ENCODE measurements at places on chromosomes 12 and 14.

GRCh38 chr12:47038270-47038748 is 41.1 kb upstream of the PCED1B start:
- DNase-seq, result no peak

GRCh38 chr14:31712244-31713127 is 151.3 kb downstream of the NUBPL start:
- DNase-seq, result no peak

- no peak for DNase-seq
These were observed 204.3 kb downstream of the TTC7B start for GRCh38 chr14:90611936-90612335.

DNA sequence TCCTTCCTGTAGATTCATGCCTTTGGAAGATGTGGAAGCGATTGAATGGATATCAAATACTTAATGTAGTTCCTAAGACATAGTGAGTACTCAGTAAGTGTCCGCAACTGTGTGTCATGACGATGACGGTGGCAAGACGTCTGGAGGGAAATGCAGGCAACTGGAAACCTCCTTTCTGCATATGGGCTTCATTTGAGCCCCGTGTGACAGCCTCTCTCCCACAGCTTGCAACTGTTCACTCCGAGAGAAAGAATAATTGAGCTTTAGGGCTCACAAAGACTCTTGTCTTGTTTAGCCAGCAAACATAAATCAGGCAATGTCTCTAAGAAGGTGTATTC is 6.9 kb downstream of the CFAP251 start:
- no peak for DNase-seq

DNA sequence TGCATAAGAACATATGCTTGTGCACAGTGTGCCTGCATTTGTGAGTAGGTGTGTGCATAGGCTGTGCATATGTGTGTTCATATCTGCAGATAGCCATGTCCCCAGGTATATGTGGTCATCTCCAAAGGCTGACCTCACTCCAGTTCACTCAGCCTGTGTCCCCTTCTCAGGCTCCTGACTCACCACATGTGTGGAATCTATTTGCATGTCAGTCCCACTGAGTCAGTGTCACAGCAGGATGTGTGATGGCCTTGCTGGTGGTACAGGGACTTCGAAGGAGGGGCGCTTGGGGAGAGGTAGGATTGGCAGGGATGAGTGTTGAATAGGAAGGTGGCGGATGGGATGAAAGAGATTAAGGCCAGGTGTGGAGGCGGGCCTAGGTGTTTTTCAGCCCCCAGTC is 35.5 kb downstream of the KRT80 start:
- no peak for DNase-seq

DNA sequence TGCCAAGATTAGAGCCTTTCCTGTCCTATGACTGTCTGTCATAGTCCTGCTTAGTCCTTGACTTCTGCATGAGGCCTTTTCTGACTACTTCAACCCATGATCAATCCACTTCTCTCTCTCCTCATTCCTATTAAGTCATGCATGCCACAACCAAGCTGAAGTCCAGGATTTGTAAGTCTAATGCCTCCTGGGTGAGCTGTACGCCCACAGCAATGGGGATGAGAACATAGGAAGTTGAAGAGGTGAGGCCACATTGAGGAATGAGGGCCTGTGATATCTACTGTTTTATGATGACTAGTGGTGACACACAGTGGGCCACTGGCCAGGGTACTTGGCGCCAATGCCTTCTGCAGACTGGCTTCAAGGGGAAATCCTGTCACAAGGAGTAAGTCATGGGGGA is 994.1 kb upstream of the TMEM132C start:
- no peak for DNase-seq

DNA sequence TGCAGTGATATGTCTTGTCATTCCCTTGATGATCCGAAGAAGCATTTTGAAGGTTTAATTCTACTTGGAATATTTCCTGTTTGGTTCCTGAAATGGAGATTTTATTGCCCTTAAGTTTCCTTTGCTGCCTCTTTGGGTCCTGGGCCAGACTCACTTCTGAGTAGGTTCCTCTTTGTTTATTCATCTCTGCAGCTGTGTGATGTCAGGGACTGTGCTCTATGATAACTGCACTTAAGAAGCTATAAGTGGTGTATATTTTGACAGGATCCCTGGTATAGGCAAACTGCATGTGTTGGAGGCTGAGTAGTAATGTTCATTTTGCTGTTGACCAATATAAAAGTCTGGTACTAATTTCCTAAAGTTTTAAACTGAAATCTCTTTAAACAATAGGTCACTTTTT is at the start of gene KLRC4:
KLRC4 (minus strand) TSS at position 366 of the 400 bp plus-strand sequence; CDS start at position 184, 182 bp downstream.
- no peak for DNase-seq

DNA sequence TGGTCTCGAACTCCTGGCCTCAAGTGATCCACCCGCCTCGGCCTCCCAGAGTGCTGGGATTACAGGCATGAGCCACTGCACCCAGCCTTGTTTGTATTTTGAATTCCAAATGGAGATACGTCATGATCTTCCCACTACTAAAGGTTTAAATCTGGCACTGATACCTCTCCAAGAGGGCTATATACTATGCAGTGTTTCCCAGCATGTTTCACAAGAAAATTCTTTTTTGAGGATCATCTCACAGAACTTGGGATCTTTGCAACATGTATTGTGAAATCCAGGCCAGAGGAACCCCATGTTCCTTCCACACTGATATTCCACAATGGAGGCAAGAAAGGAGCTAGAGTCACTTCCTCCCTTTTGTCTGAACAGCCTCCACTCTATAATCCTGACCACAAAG is 112.7 kb downstream of the NT5DC3 start:
- no peak for DNase-seq

GRCh38 chr12:89568484-89568883 is 42.6 kb upstream of the POC1B start:
- DNase-seq, result no peak

DNA sequence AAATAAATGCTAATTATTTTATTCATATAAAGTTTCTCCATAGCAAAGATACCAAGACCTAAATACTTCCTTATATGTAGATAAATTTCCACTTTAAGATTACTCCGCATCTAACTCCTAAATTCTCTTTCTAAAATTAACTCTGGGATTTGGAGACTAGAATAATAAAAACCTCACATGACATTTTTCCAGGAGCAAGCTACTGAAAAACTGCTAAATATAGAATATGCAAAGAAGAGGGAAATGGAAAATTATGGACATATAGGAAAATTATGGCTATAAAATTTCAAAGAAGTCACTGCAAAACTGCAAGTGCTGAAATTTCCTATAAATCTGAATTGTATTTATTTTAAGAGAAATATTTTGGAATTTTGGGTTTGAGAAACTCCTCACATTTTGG is 186.2 kb downstream of the DUSP6 start:
- no peak for DNase-seq

- DNase-seq, result no peak
These were observed 498.5 kb downstream of the NELL2 start for GRCh38 chr12:44377443-44378187.

- DNase-seq, result no peak
These were observed 46.6 kb downstream of the MDM2 start for GRCh38 chr12:68854554-68854953.

- DNase-seq, result no peak
These were observed 125.0 kb upstream of the FUT8 start for GRCh38 chr14:65287264-65288131.

All from cortex of kidney (tissue), 1 donor.